ENCODE measurements at places on chromosomes 2 and 18.

DNA sequence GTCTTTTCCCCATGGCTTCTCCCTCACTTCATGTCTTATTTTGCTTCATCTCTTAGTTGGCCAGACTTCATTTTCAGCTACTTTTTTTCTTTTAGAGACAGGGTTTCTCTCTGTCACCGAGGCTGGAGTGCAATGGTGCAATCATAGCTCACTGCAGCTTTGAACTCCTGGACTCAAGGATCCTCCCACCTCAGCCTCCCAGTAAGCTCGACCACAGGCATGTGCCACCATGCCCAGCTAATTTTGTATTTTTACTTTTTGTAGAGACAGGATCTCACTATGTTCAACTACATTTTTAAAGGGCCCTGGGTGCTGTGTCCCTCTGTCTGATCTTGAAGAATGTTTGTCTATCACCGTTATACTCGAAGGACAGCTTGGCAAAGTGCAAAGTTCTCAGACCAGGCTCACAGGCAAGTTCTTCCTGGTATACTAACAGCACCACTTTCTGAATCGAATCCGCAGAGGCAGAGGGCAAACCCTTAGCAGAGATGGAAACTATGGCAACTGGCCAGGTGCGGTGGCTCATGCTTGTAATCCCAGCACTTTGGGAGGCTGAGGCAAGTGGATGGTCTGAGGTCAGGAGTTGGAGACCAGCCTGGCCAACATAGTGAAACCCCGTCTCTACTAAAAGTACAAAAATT is 60.9 kb downstream of the SOWAHC start:
- no peak for DNase-seq

DNA sequence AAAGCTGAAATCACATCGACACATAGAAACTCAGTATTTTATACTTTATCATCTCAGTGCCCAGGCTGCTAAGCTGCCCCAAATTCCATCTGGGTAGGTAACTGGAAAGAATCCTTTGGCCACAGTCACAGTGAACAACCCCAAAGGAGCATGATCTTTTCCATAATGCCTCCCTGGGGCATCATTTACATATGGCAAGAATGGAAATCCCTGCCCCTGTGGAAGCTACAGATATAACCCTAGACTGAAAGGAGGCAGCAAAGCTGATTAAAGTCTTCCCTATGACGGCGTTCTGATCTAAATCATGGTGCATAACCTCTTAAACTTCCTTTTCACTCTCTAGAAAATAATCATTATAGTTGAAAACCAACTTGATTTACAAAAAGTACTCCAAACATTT is 41.5 kb downstream of the MAP3K19 start:
- DNase-seq, result no peak

GRCh38 chr18:58625839-58626238 is 3.1 kb downstream of the ALPK2 start:
- no peak for DNase-seq

- no peak for DNase-seq
Observed at GRCh38 chr18:50610349-50610748, 50.5 kb downstream of the MAPK4 start.

DNA sequence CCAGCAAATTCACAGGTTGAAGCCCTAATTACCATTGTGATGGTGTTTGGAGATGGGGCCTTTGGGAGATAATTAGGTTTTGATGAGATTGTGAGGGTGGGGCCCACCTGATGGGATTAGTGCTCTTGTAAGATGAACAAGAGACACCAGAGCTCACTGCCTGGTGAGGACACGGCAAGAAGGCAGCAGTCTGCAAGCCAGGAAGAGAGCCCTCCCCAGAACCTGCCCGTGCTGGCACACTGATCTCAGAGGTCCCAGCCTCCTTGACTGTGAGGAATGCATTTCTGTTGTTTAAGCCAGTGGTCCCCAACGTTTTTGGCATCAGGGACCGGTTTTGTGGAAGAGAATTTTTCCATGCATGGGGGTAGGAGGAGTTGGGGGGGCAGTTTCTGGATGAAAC is 240.7 kb downstream of the KLHL29 start:
- no peak for DNase-seq

GRCh38 chr2:173972636-173973035 is 7.5 kb upstream of the SP3 start:
- peak; percentile 52 for DNase-seq

DNA sequence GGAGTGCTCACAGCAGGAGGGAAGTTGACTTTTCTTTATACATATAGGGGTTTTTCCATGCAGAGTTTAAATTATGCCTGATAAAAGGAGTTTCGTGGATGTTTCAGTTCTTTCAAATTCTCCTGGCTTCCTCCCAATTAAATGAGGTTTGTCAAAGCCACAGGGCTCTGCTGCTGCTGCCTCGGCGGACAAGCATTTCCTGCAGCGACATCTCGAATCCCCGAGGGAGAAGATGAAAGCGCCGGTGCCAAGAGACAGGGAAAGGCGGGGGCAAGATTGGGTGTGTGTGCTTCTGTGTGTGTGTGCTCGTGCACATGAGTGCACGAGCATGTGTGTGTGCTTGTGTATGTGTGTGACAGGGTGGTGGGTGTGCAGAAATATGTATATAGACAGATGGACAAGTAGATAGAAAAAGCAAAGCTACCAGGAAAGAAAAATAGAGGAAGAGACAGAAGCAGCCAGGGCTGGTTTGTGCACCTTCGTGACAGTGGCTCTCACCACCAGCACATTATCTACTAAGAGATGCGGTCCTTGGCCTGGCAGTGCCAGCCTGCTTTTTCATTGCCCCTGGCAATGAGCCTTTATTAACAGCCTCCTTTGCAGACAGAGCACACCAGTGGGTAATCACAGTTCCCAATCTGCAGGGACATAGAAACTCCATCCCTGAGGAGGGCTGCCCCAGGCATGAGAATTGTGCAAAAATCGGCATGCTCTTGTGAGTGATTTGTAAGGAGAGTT is 76.2 kb downstream of the CDK15 start:
- peak; percentile 87 for DNase-seq

DNA sequence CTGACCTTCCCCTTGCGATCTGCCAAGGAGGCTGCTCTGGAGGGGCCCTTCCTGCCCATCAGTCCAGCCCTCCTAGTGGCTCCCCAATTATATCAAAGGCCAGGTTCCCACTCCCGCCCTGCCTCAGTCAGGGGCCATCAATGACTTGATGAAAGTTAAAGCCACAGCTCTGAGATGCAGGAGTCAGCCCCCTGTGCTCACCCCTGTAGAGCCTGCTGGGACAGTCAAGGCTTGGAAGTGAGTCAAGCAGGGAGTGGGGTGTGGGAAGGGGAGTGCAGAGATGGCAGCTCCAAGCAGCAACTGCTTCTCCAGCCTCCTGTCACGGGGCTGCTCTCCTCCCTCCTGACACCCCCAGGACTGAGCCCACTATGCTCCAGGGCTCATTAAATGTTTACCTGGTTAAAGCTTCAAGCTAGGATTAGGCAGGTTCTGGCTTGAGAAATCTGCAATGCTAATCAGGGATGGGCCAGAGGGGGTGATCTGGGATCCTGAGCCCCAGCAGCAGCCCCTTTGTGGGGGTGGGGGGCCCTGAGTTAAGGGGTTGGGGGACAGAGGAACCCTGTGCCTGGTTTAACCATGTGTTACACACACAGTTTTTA is 42.7 kb upstream of the ALK start:
- no peak for DNase-seq

- no peak for DNase-seq
Observed at GRCh38 chr2:54551123-54551756, 95.1 kb downstream of the SPTBN1 start.

- peak; percentile 38 for DNase-seq
Observed at GRCh38 chr18:39840406-39840805, 2114.6 kb upstream of the PIK3C3 start.

DNA sequence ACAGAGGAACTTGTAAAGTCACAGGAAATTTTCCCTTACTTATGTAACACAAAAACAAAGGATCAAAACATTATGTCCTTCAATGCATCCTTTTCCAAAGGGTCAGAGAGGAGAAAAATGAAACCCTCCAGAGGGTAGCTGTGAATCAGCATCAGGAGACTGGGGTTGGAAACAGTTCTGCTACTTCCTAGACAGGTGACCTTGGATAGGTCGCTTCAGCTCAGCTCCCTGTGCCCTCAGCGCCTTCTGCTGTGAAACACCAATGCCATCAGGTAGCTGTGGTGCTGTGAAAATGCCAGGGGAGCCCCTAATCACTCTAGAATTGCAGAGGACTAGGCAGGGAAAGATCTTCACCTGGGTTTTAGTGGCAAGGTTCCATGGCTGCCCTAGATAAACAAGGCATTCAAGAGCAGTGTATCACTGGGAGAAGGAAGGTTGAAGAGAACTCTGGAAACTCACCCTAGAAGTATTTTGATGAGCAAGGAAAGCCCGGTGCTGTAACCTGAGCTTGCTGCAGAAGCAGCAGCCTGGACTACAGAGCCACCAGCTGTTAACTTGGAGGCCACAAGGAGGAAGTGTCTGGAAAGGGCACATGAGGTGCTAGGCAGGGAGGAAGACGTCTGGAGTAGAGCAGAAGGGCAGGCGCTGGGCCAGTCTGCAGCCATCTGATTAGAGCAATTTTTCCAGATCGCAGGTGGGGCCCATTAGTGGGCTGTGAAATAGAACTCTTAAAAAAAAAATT is 100.7 kb upstream of the MCFD2 start:
- DNase-seq, result peak; percentile 90

DNA sequence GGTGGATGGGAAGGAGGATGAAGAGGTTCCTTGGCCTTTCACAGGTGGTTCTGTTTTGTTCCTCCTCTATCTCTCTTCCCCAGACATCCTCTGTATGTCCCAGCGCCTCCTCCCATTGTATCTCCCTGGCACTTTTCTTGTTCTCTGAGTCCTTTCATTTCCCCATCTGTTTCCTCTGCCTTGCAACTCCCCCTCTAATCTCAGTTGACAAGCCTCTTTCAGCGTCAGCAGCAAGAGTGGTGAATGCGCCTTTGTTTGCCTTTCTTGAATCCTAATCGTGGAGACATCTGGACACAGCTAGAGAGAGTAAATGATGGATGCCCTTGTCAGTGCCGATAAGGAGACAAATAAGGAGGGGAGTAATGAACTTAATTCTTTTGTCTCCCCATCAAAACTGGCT is 167.0 kb downstream of the NDUFA10 start:
- no peak for DNase-seq

- DNase-seq, result peak; percentile 84
Observed at GRCh38 chr2:80001701-80002101, 302.9 kb downstream of the LRRTM1 start.

GRCh38 chr2:228705318-228705717 is 523.8 kb upstream of the SPHKAP start:
- DNase-seq, result no peak

- DNase-seq, result no peak
Observed at GRCh38 chr2:129891341-129892320, 87.8 kb upstream of the RAB6C start.

- DNase-seq, result no peak
Observed at GRCh38 chr2:32436150-32436549, 79.3 kb downstream of the BIRC6 start.

- DNase-seq, result peak; percentile 71
Observed at GRCh38 chr2:38037325-38037724, 38.6 kb downstream of the CYP1B1 start.

- no peak for DNase-seq
Observed at GRCh38 chr2:9107168-9108025, 99.2 kb upstream of the ASAP2 start.

DNA sequence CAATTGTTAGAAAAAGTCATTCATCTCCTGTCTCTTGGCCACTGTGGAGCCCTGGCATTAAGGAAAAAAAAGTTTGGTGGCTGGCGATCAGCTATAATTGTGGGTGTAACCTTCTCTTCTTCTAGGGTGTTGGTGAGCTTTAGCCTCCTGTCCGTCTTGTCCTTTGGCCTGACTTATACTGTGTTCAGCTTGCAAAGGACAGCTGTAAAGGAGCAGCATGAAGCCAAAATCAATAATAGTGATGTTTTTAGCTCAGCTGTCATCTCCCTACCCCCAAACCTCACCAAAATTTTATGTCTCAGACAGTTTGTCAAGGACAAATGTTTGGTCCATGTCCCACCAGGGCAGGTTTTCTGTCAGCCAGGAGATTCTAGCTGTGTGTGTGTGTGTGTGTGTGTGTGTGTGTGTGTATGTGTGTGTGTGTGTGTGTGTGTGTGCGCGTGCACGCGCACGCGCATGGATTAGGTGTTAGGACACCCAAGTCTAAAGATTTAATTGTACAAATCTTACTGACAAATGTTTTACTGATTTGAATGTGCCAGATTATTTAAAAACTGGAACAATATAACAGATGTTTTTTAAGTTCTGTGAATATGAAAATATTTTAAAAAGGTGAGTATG is 109.2 kb downstream of the PTPRM start:
- no peak for DNase-seq

- DNase-seq, result no peak
Observed at GRCh38 chr2:183493040-183493439, 368.8 kb downstream of the NUP35 start.

DNA sequence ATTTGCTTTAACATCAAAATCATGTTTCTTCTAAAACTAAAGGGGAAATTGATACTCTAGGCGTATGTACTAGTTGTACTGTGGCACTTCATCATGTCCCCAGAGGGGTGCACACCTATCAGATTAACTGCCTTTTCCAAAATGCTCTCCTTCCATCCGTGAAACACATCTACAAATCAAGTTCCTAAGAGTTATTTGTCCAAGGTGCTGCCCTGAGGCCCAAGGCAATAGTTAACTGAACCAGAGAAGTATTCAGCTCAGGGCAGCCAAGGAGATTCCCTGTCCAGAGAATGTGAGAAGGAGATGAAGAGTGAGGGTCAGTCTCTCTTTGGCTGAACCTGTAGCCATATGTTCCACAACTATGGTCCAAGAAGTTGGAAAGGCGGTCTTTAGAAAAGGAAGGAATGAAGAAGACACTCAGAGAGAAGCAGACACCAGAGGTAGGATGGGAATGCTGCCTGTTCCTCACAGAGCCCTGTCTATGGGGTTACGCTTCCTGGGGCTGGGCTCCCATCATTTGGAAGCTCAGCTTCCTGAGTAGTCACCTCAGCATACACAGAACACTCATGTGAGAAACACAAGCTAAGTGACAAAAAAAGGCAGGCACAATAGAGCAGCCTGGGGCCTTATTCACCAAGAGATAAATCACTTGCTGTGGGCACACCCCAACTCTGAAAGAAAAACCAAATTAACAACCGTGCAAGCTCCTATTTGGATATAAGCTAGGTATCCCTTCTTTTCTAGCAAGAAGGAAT is 55.6 kb downstream of the ANKRD44 start:
- DNase-seq, result peak; percentile 20

GRCh38 chr2:156935616-156936015 is 321.9 kb upstream of the GALNT5 start:
- DNase-seq, result no peak

- DNase-seq, result no peak
Observed at GRCh38 chr2:45664635-45665261, 13.3 kb downstream of the PRKCE start.

- no peak for DNase-seq
Observed at GRCh38 chr2:232200195-232200594, 178.4 kb upstream of the ALPP start.
